HAP-1 (cell line): ENCODE measurements at places on chromosomes 3 and 15.

DNA sequence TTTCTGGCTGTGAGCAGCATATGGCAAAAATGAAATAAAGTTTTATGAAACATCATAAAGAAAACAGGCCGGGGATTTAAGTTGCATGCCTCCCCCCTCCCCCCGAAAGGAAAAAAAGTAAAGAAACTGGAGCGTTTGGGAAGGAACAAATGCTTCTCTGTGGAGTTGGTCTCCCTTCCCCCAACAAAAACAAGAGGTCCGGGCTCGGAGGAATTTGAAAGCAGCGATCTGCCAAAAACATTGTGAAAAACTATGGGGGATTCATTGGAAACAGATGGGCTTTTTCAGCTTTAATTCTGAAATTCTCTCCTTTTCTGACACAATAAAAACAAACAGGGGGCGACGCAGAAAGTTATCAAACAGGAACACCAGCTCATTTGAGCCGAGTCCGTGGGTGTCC, 17.0 kb downstream of the RGMA start:
- peak; percentile 42 for DNase-seq

DNA sequence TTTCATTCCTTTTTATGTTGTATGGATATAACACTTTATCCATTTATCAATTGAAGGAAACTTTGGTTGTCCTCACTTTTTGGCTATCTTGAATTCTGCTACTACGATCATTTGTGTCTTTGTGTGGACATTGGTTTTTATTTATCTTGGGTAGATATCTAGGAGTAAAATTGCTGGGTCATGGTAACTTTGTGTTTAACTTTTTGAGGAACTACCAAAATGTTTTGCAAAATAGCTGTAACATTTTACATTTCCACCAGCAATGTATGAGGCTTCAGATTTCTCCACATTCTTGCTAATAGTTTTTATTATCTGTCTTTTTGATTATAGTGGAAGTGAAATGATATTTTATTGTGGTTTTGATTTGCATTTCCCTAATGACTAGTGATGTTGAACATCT, 55.6 kb downstream of the TLNRD1 start:
- DNase-seq = no peak

DNA sequence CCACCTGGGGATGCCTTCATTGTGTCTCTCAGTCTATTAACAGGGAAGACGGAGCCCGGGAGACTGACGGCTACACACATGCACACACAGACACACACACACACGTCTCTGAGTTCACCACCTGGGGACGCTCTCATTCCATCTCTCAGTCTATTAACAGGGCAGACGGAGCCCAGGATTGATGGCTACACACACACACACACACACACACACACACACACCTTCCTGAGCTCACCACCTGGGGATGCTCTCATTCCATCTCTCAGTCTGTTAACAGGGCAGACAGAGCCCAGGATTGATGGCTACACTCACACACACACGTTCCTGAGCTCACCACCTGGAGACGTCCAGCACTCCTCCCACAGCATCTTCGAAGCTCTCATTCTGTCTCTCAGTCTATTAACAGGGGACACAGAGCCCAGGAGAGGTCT, 143.9 kb downstream of the OR4M2 start:
- no peak for DNase-seq

DNA sequence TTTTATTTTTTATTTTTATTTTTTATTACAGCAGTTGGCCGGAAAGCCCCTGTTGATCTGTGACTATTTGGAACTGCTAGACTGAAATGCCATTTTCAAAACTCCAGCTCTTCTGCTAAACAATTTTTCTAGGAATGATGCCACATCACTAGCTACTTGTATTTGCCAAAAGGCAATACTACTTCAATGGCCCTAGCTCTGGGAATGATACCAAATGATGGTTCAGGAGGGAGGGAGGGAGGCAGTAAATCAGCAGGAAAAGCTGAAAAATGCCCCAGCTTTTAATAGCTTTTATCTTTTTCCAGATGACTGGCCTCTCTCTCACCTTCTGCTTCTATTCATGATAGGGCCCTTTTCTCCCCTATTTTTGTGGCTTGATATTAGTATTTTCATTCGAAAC, 2.6 kb upstream of the CHL1 start:
- DNase-seq = no peak

GRCh38 chr3:111723293-111724215, 128.4 kb upstream of the ZBED2 start:
- no peak for DNase-seq

DNA sequence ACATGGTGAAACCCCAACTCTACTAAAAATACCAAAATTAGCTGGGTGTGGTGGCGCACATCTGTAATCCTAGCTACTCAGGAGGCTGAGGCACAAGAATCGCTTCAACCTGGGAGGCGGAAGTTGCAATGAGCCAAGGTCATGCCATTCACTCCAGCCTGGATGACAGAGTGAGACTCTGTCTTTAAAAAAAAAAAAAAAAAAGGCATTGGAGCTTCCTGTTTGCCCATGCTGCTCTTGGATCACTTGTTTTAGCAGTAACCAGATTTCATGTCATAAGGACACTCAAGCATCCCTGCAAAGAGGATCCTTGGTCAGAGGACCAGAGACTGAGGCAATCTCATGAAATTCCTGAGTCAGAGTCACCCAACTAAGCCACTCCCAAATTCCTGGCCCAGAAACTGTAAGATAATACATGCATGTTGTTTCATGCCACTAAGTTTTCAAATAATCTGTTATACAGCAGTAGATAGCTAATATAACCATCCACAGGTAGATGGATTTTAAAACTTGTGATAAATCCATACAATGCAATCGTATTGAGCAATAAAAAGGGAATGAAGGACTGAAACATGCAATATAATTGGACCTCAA, 82.0 kb upstream of the XXYLT1 start:
- DNase-seq = no peak

- DNase-seq = no peak
Measured at GRCh38 chr15:93213281-93213680, 124.3 kb upstream of the RGMA start.

DNA sequence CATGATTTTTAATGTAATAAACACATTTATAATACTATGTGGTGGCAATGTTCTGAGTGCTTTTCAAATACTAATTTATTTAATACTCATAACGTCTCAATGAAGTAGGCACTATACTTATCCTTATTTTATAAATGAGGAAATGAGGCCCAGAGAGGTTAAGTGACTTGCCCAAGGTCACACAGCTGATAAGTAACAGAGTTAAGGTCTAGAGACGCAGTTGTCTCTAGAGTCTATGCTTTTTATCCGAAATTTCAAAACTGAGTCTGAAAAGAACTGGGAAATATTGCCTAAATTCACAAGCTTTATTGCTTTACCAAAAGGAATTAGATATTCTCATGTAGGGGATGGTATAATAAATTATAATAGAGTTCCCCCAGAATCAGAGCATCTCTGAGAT, 31.4 kb upstream of the MAGEF1 start:
- no peak for DNase-seq

GRCh38 chr3:127182848-127183714, 9.8 kb upstream of the PRR23E start:
- DNase-seq = no peak

DNA sequence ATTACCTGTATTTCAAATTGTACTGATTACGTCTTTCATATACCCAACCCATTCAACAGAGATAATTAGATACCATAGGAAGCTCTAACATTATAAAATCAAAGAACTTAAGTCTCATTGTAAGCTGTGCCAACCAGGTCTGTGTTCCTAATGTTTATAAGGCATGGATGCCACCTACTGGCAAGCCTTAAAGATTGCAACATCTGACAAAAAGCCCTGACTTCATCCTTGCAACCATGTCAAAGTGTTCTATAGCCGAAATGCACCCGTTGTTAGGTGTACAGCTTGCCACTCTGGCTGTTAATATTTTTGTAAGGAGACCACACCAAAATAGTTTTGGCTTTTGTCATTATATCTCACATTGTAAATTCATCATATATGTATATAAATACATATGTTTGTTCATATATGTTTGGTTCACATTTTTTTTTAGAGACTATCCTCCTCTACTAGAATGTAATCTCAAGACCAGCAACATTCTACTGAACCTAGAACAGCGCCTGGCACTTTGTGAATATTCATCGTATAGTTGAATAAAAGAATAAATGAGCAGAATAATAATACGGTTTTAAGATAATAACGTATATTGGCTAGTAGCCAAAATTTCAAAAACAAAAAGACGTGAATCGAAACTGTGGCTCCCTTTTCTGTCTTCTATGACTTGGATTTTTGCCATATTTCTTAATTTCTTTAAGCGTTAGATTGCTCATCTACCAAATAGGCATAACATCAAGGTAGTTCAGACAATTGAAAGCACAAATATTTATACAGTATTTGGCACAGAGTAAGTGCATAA, 258.1 kb downstream of the TBL1XR1 start:
- peak; percentile 64 for DNase-seq

GRCh38 chr15:60000113-60000823, 3.8 kb upstream of the FOXB1 start:
- DNase-seq = no peak

- DNase-seq = no peak
Measured at GRCh38 chr15:60553163-60553562, 74.2 kb upstream of the ICE2 start.

- DNase-seq = no peak
Measured at GRCh38 chr15:78284758-78285157, 14.7 kb downstream of the SKIC8 start.

GRCh38 chr3:197592361-197593045, 36.7 kb upstream of the BDH1 start:
- no peak for DNase-seq

- DNase-seq = no peak
Measured at GRCh38 chr3:53862241-53862640, 15.9 kb downstream of the IL17RB start.

DNA sequence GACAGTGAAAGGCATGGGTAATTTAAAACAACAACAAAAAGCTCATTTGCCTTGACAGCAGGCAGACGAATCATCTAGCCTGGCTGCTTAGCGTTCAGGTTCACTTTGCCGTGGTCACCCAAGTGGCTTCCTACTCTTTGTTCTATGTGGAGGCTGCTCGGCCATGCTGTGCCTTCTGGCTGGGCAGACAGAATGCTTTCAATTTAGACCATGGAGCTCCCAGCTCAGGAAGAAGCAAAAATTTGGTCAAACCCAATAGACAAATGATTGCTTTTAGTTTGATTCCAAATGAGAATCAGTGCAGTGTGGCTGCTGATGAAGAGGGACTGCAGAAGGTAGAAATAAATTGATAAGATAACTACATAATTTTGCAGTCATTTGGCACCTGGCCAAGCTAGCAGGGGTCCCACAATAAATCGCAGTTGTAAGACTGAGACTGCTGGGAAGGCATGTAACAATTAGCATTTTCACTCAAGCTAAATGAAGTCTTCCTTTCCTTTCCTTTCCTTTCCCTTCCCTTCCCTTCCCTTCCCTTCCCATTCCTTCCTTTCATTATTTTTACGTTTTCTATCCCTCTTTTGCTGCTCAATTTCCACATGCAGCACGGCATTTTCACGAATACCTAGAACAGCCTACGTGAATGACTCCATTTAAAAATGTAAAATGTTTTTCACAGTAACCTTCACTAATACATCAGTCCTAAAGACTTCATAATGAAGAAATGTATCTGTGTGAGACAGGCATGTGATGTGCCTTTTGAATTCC, 360.4 kb upstream of the TGFBR2 start:
- DNase-seq = no peak

- DNase-seq = no peak
Measured at GRCh38 chr3:27800261-27800660, 78.1 kb upstream of the EOMES start.

GRCh38 chr15:47961401-47962090, 159.2 kb upstream of the SLC24A5 start:
- no peak for DNase-seq

- DNase-seq = no peak
Measured at GRCh38 chr3:55481744-55482495, 5.2 kb downstream of the WNT5A start.

GRCh38 chr15:92889390-92890107, 10.6 kb upstream of the CHD2 start:
- no peak for DNase-seq

- no peak for DNase-seq
Measured at GRCh38 chr3:46214751-46215352, 6.7 kb upstream of the CCR1 start.
